Mammary microvascular endothelial cell (primary cell): ENCODE measurements at places on chromosomes 7 and 10. TPM values are rescaled to one million over a fixed set of nuclear protein-coding genes. Genes with fewer than 3 reads are reported as not detected.

DOCK4 gene
- 48.5 and 50.3 TPM in 2 replicates for total RNA-seq

GPR15LG gene
- total RNA-seq = not detected in 2 replicates

IFT22 gene
- total RNA-seq = 20.1 and 28.2 TPM in 2 replicates

THSD7A gene
- 2.8 and 4.0 TPM in 2 replicates for total RNA-seq

RHBDD2 gene
- total RNA-seq = 17.4 and 23.4 TPM in 2 replicates

FAM3C gene
- total RNA-seq = 52.8 and 58.4 TPM in 2 replicates

GIMAP7 gene
- 20.4 and 26.2 TPM in 2 replicates for total RNA-seq

PMPCB gene
- 38.3 and 41.2 TPM in 2 replicates for total RNA-seq
